ENCODE measurements at places on chromosomes 2 and 18.

- no peak for DNase-seq
These were observed 126.7 kb downstream of the CABYR start for GRCh38 chr18:24265502-24266064.

DNA sequence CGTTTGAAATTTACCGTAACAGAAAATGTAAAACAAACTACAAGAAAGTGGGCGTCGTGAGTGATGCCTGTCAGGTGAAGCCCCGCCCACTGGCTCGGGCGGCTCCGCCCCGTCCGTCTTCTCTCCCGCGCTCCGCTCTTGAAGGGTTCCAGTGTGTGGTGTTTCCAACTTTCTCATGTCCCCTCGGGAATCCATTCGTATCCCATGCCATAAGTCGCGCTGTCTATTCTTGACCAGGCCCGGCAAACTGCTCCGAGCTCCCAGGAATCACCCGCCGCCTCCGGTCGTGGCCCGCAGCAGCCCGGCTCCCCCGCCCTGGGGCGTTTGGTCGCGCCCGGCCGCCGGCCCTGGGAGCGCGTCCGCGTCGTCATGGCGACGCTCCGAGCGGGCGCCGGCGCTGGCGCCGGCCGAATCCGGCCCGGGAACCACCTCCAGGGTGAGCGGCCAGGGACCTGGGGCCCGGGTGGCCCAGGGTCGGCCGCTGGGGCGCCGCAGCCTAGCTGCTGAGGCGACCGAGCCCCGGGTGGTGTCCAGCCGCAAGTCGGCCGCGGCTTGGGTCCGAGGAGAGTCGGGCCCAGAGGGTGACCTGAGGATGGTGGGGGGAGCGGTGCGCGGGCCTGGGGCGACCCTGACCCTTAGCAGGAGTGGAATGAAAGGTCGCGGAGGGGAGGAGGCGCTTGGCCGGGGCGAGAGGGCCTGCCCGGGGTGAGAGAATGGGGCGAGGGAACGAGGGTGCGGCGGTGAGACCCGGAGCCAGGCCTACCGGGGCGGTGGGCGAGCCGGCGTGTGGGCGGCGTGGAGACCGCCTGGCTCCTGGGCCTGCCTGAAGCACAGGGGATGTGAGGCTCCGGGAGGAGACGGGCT lies at the start of gene CFAP221:
Gene CFAP221, plus strand, starts transcription at position 375 of the 864 bp plus-strand sequence. CDS start 1,683 bp downstream, outside the sequence.
- DNase-seq: peak; percentile 6

- DNase-seq: no peak
These were observed 65.7 kb downstream of the PDCL3 start for GRCh38 chr2:100628506-100628905.

- no peak for DNase-seq
These were observed 96.4 kb downstream of the ITGB1BP1 start for GRCh38 chr2:9326975-9327374.

DNA sequence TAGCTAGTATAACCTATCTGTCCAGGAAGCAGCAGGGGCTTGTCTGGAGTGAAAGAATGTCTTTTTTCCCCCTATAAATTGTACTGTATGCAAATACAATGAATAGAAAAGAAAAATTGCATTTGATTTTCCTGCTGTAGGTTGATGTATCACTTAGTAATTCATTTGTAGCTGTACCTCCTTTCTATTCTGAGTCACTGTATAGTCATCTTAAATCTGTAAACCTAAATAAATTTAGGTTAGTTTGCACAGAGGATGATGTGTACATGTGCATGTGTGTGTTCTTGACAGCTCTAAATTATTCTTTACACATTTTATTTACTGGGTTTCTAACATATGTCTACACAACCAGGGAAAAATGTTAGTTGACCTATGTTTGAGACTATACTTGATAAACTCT lies 478.7 kb upstream of the CNTNAP5 start:
- no peak for DNase-seq

DNA sequence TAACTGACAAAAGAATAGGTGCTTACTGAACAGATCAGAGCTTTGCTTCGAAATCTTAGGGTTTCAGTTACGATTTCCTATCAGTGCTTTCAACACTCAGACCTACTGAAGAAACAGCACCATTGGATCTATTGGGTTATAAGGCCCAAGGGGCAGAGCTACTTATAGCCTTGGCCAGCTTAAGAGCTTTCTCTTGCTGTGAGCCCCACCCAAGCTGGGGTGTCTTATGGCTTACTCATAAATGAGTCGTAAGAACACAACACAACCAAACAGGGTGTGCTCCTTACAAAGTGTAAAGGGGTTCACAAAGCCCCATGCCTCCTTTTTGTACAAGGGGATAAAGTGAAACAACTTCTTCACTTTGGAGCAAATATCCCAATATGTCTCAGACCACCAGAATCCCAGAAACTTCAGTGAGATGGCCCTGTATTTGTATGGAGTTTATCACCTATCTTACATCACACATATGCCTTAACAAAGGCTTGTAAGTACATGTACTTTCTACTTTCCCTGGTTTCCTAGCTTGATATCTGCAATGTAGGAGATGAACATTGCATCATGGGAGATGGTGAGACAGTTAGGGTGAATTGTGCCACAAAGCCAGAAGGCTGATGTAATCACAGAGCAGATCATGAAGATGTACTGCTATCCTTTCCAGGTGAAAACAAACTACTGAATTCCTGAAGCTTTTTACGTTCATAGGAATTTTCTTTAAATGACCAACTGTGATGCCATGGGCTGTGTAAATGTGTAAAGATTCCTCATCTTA lies 115.5 kb upstream of the GLI2 start:
- no peak for DNase-seq

DNA sequence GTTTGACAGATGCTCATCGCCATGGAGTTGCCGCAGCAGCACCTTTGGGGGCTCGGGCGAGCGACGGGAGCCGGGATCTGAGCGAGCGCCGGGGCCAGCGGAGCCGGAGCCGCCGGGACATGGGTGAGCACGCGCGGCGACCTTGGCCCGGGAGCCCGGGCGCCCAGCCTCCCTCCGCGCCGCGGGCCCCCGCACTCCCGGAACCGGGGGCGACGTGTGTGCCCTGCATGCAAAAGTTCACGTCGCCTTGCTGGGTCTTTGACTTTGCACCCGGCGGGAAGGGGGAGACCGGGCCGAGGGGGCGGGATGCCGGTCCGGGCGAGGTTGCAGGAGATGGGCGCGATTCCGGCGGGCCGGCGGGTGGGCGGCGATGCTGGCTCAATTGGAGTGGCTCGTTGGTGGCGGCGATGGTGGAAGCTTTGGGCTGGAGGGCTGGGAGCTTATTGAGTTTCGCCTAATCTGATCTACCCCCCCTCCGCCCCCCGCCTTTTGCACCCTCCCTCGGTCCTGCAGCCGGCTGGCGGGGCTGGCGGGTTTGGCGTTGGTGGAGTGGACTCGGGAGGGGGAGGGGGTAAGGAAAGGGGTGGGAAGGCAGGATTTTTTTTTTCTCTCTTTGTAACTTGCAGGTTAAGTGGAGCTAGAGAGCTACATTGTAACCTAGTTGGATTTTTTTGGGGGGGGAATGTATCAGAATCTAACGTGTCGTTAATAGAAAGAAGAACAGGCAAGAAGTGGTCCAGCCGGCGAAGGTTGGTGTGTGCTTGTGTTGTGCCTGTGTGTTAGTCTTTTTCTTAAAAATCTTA lies at the start of gene SETBP1:
Gene SETBP1, plus strand, starts transcription at position 616 of the 803 bp plus-strand sequence. CDS start 20,459 bp downstream, outside the sequence.
- peak; percentile 26 for DNase-seq

- no peak for DNase-seq
These were observed 198.9 kb downstream of the TWIST2 start for GRCh38 chr2:239046822-239047221.

GRCh38 chr18:41096504-41096903 lies 858.5 kb upstream of the PIK3C3 start:
- DNase-seq: no peak

Data from stimulated activated CD8-positive, alpha-beta memory T cell treated with anti-CD3 and anti-CD28 coated beads, Interleukin-7, amount 100 ng/mL, for 24 hours (primary cell).